Right ventricle myocardium superior (tissue), 1 donor: ENCODE measurements at places on chromosomes 3 and 15. TPM values are rescaled to one million over a fixed set of nuclear protein-coding genes. Genes with fewer than 3 reads are reported as not detected.

GRCh38 chr3:115165701-115166100, 18.6 kb upstream of the ZBTB20 start:
- DNase-seq: no peak

DNA sequence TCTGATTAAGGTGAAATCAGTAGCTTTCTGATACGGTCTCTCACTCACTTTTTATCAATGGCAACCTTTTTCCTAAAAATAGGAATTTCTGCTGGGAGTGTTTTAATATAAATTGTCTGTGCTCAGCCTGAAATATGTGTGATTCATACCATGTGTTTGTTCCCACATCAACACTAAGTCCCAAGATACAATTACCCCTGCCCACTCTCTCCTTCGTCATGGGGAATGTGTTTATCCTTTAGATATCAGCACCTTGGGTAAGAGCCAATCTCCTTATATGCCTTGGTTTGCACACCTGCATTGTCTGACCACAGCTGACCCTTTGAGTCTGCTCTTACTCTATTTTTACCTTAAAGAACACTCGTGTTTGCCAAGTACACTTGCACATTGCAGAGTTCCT, 356.4 kb downstream of the LPP start:
- DNase-seq: no peak

GRCh38 chr3:56856752-56857151, 55.0 kb upstream of the ARHGEF3 start:
- DNase-seq: no peak

DNA sequence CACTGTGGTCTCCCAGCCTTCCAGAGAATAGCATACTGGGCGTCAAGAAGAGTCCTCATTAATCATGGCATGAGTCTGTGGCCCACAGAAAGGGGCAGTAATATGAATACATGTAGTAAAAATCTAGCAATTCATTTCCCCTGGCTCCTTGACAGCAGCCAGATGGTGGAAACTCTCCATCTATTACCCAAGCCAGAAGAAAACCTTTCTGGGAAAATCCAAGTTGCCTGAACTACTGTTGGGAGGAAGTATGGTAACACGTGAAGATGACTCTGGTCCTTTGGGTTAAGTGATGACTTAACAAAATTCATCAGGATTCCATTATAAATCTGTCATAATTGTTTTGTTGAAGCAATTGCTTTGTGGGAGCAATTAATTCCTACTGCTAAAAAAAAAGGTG, 530.5 kb downstream of the FHIT start:
- no peak for DNase-seq

DNA sequence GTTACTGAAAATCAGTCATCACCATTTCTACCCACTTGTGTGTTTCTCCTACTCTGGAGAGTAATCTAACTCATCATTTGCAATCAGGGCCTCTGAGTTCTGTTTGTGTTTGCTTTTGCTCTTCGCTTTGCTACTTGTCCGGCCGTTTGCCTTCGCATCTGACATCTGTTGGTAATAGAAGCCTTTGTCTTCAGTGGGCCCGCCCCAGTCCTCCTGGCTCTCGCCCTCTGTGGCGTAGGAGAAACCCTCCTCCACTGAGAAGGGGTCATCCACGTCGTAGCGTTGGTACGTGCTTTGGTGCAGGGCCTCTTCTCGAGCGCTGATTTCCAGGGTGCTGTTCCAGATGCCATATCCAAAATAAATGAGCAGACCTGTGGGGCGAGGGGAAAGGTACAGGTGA, 48.3 kb downstream of the CLDN11 start:
- no peak for DNase-seq

DNA sequence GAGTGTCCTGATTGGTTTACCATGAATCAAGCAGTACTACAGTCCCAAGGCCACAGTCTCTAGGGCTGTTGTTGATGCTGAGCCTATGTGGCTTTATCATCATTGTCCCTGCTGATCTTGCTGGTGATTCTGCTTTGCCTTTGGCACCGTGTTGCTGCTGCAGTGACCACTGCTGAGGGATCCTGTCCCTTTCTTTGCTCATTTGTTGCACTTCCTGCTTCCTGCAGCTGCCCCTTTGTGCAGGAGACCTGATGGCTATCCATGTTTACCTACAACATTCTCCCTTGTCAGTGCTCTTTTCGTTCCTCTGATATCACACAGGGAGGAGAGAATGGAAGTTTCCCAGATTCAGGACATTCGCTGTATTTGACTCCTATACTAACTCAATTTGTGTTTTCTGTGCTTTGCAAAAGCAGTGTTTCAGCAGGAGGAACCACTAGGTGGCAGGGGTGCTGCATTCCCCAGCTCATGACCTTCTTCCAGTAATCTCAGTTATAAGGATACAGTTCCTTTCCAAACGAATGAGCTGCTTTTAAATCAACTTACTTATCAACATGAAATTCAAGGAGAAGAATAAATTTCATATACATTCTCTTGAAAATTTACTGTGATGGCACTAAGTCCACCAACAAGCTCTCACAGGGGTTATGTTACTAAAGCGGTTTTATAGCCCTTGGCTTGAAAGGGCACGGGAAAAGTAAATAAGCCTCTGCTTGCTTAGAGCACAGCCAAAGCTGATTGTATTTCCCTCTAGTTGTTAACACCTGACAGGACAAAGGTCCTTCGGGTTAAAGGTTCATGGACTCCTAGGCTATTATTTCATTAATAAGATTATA, 9.7 kb upstream of the THUMPD3 start:
- DNase-seq: peak; percentile 74

GRCh38 chr3:66449411-66449974, 51.3 kb downstream of the LRIG1 start:
- DNase-seq: no peak

DNA sequence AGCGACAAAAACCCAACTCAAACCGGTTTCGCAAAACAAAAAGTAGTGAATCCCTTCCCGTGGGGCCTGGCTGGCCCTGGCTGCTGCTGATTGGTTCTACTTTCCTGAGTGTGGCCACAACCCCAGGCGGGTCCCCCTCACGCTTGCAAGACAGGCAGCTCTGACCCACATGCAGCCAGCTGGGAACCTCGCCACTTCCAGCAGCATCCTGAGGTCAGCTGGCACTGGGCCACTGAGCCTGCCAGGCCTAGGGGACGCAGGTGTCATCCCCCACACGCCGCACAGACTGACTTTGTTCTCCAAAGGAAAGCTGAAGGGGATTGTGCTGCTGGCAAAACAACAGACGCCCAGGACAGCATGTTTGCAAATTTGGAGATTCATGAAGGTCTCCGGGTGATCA, 111.1 kb downstream of the TPRA1 start:
- DNase-seq: peak; percentile 54

- DNase-seq: no peak
Measured at GRCh38 chr3:169869484-169870220, at the start of gene LRRC31. TSS of gene LRRC31 (minus strand) at chr3:169869935. CDS start at chr3:169869807, 128 bp downstream.

- DNase-seq: no peak
Measured at GRCh38 chr15:101028321-101028720, 109.2 kb downstream of the LRRK1 start.

DNA sequence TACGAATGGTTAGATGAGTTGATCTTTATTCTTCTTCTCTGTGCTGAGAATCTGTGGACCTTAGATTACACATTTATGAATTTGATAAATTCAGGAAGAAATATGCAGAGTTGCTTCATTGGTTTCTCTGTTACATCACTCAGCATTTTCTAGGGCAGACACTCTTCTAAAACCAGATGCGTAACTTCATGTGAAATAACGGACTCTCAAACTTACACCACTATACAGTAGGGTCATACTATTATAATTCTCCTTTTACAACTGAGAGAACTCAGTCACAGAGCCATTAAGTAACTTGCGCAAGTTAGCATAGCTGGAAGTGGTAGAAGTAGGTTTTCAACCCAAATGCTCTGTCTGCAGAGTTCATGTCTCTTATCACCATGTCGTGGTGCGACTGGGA, 5.7 kb downstream of the TMEM207 start:
- DNase-seq: no peak

GRCh38 chr3:194364652-194365434, 4.7 kb downstream of the LRRC15 start:
- peak; percentile 58 for DNase-seq

MSL2 gene
- total RNA-seq: 20.1 TPM

FAN1 gene
- total RNA-seq: 25.1 TPM
